ENCODE measurements at places on chromosomes 5 and 9.

DNA sequence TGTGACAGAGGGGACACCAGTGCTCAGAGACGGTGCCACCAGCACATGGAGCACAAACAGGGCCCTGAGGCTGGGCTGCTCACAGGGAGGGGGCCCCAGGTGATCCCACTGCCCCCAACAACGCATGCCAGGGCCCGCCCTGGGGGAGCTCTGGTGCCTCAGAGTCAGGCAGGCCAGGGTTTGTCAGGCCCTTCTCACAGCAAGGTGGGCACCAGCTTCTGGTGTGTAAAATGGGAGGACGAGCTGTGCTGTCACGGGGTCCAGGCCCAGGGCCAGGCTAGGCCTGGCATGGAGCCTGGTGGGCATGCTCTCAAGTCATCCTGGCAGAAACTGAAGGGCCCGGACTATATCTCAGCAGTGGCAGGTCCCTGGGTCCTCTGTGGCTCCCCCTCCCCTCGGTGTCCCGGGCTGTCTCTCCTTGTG, 34.5 kb downstream of the PRRT1B start:
- DNase-seq, result no peak

GRCh38 chr5:102545175-102545574, 46.4 kb upstream of the SLCO6A1 start:
- DNase-seq, result peak; percentile 79

DNA sequence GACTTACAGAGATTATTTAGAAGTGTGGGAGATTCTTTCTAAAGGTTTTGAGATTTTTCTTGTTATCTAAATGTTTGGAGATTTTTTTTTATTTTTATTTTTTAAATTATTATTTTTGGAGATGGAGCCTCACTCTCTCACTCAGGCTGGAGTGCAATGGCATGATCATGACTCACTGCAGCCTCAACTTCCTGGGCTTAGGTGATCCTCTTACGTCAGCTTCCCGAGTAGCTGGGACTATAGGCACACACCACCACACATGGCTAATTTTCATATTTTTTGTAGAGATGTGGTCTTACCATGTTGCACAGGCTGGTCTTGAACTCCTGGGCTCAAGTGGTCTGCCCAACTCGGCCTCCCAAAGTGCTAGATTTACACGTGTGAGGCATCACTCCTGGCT, 694.5 kb downstream of the TLE1 start:
- DNase-seq, result no peak

DNA sequence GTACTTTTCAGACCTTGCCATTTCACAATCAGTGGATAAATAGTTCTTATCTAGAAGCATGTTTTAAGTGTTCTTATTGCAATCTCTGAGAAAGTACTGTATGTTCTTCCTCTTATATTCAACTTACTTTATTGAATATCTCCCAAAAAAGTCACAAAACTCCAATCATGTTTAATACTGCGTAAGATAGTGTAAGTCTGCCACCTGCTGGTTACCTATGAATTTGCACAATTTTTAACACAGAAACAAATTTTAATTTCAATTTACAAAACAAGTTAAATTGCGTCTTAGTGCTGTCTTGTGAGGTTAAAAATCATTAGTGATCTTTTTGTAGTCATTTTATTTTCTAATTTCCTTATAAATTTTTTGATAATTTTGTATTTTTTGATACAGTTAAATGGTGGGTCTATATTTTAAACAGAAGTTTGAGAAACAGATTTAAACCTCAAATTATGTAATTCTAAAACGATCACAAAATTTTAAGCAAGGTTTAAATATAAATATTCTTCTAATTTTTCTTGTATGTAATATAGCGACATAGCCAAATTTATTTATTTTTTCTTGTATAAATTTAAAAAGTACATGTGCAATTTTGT, 115.8 kb downstream of the EMB start:
- peak; percentile 12 for DNase-seq

- DNase-seq, result no peak
Measured at GRCh38 chr5:179913461-179913860, 5.8 kb upstream of the TBC1D9B start.

GRCh38 chr5:7321724-7322123, 74.2 kb upstream of the ADCY2 start:
- peak; percentile 25 for DNase-seq

DNA sequence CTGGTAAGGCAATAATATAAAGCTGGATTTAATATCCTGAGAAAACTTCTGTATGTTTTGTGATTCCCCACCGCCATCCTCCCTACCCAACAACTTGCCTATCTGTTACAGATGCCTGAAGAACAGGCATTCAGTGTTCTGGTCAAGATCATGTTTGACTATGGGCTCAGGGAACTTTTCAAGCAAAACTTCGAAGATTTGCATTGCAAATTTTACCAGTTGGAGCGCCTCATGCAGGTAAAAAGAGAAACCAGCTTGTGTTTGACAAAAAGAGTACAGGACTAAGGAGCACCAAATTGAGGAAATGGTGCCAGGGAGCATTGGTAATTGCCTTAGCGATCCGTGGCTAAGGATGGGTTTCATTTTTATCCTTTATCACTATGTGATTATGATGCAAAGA, 40.0 kb downstream of the GPR21 start:
- DNase-seq, result peak; percentile 48

GRCh38 chr5:175325681-175326080, 118.3 kb downstream of the DRD1 start:
- DNase-seq, result peak; percentile 83

- DNase-seq, result peak; percentile 69
Measured at GRCh38 chr5:156380848-156381247, 53.9 kb downstream of the SGCD start.

DNA sequence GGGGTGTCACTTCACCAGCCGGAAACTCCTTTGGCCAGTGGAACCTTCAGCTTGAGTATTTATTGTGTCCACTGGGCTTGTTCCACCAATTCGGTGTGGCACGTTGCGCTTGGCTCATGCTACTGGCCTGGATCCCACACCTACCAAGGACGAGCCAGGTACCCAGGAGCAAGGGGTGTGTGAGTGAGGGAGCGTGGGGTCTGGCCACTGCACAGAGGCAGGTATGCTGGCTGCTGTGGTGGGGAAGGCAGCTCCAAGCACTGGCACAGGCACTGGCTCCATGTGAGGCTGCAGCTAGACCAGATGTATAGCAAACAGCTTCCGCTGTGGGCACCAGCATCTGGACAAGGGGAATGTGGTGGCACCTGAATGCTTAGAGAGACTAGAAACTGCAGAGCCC, 28.1 kb upstream of the CYLC2 start:
- DNase-seq, result no peak

- DNase-seq, result peak; percentile 80
Measured at GRCh38 chr5:142063878-142064331, 44.7 kb upstream of the NDFIP1 start.

- no peak for DNase-seq
Measured at GRCh38 chr5:78360674-78360923, 182 bp downstream of the SCAMP1 start.

DNA sequence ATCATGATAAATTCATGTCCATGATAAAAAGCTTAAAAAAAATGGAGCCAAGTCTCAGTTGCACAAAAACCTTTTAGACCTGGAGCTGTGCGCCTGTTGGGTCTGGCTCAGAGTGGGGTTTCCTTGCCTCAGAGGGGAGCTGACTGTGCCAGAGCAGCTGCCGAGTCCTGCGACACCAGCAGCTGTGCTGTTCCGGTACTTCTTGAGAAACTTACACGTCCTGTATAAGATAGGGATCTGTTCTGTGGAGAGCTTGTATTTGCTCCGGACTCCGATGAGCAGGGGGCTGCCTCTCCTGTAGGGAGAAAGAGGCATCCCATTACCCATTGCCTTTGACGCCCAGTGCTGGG, 28.6 kb downstream of the GFPT2 start:
- no peak for DNase-seq

GRCh38 chr5:2557435-2557834, 194.0 kb downstream of the IRX2 start:
- DNase-seq, result no peak

DNA sequence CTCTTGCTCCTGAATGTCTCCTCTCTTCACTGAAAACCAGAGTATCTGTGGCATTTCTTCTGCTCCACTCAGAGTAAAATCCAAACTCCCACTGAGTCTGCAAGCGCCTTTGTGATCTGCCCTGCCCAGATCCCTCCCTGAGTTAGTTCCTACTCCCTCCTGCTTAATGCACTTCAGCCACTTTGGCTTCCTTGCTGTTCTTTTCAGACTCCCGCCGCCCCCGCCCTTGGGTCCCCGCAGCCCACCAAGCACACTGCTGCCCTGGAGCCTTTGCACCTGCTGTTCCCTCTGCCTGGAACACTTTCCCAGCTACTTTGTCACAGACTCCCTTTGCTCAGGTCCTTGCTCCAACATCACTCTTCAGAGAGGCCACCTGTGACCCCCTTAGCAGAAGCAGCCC, 127.2 kb upstream of the SLC25A48 start:
- no peak for DNase-seq

DNA sequence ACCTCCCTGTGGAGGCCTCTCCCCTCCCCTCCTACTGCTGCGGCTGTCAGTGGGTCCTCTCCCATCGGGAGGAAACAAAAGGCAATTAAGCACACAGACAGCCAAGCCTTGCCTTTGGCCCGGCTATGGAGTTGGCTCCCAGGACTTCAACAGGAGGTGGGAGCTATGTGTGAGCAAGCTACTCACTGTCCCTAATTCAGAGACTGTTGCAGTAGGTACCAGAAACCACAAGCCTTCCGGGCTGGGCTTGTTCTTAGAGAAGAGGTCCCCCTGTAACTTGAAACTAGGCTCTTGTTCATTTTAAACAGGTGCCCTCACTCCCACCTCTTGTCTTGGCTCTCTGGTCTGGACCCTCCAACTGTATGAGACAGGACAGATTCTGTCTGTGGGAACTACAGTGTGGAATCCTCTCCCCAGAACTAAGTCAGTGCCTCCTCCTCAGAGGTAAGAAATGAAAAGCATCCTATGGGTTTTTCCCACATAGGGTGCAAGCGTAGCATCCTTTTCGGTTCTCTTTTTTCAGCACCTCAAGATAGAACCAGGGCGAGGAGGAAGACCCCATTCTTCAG, 561.1 kb downstream of the EBF1 start:
- peak; percentile 70 for DNase-seq

GRCh38 chr5:110968246-110969005, 103.1 kb upstream of the TSLP start:
- DNase-seq, result no peak

GRCh38 chr9:111825468-111826145, 30.9 kb upstream of the SHOC1 start:
- DNase-seq, result no peak

- DNase-seq, result no peak
Measured at GRCh38 chr9:22170556-22170955, 161.5 kb upstream of the CDKN2B start.

DNA sequence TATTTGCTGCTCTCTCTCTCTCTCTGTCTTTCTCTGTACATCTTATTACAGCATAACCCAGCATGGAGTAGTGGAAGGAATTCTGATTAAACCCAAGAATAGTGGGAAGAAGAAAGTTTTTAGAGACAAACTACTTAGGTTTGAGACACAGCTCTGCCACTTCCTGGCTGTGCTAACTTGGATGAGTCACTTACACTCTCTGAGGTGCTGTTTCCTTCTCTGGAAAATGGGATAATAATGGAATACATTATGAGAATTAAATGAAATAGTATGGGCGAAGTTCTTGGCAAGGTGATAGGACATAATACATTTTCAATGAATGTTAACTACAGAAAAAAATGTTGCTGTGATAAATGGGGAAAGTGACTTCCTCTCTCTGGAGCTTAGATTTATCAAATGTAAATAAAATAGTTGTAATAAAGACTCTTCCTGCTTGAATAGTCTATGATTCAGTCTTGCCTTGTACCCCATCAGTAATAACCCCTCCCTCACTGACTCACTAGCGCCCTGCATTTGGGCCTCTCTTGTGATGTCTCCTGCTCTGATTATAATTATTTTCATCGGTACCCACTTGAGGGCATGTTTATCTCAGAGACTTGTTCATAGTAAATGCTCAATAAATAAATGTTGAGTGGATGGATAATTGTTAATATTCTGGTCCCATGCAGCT, 27.6 kb downstream of the KIF4B start:
- DNase-seq, result no peak

DNA sequence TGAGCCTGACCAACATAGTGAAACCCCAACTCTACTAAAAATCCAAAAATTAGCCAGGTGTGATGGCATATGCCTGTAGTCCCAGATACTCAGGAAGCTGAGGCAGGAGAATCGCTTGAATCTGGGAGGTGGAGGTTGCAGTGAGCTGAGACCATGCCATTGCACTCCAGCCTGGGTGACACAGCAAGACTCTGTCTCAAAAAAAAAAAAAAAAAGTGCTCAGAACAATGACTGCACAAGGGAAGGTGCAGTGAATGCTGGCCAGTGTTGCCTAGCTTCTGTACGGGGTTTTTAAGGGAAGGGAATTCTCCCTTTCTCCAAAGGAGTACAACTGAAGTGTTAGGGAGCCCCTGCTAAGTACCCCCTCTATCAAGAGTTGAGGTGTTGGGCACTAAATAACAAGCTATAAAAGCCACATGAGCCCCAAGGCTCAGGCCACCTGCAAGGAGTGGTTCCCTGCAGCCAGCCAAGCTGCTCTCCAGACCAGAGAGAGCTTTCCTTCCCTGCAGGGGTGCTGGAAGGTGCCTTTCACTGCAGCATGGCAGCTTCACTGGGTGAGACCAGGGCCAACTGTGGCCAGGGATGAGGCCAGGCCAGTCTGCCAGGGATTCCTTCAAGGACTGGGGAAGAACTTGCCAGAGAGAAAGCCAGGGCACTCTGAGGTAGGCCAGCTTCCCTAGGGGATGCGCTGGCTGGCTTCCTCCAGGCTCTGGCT, 14.8 kb downstream of the GADD45G start:
- DNase-seq, result no peak

GRCh38 chr9:14341437-14342122, 27.6 kb upstream of the NFIB start:
- no peak for DNase-seq

DNA sequence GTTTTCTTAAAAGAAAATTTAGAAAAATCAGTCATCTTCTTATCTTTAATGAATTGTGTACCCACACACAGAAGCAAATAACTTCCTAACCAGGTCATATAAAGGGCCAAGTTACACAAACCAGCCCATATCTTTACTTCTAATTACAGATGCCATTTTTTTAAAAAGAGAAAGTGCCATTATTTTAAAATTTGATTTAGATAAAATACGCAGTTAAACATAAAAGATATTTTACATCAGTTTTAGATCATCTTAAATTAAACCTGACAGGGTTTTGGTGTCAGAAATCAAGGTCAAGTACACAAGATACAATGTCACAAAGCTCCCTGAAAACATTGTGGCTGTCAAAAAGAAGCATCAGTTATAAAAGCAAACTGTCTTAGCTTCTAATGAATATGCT, 129.4 kb downstream of the GNA14 start:
- no peak for DNase-seq

GRCh38 chr5:159422361-159422760, 92.1 kb upstream of the IL12B start:
- DNase-seq, result no peak

GRCh38 chr9:93296889-93297480, 113.0 kb downstream of the WNK2 start:
- DNase-seq, result no peak

GRCh38 chr5:121497176-121497575, 354.5 kb upstream of the FTMT start:
- no peak for DNase-seq

DNA sequence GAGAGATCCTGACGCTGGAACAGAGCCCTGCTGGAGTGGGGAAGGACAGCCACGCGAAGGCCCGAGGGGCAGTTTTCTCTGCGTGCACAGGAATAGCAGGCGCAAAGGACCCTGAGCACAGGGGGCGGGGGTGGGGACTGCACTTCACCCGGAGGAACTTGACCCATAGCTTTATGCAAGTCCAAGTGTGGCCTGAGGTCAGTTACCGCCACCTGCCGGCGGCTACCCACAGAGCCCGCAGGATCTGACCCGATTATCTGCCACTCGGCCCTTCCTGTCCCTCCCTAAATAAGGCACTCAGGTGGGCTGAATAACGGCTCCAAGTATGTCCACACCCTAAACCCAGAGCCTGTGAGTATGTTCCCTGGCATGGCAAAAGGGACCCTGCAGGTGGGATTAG, 65.4 kb upstream of the FCN1 start:
- DNase-seq, result peak; percentile 69
